ENCODE measurements at places on chromosomes 11 and 22.

- no peak for DNase-seq
These were observed at the start of gene MOB2 for GRCh38 chr11:1486054-1486825. Gene MOB2, minus strand, starts transcription at chr11:1486779. Its CDS starts 223 bp downstream, at chr11:1486556.

GRCh38 chr11:103010891-103011290 lies 55.4 kb upstream of the MMP13 start:
- no peak for DNase-seq

- DNase-seq: peak; percentile 25
These were observed 192.6 kb downstream of the DSCAML1 start for GRCh38 chr11:117604336-117604995.

GRCh38 chr22:30541961-30542810 lies 4.4 kb downstream of the SEC14L6 start:
- DNase-seq: no peak

DNA sequence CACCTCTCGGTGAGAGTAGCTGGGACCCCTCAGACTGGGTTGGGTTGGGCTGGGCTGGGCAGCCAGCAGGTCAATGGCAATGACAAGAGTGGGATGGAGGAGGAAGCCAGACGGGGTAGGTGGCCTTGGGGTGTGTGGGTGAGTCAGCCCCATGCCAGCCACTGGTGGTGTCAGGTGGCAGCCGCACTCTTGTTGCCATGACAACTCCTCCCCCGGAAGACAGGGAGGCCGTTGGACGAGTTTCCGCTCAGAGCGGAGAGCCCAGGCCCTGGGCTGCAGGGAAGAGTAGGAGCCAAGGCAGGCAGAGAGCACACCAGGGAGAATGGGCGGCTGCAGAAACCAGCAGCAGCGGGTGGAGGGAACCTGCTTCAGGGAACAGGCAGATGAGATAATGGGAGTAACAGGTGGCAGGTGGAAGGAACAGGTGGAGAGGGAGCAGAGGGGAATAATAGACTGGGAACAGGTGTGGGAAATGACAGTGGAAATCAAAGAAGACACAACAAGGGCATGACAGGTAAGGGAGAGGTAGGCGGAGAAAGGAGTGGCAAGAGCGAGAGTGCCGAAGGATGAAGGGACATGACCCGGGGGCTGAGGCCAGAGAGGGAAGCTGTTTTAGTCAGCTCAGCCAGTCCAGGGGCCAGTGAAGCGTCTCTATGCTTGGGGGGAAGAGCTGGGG lies 8.7 kb downstream of the SPTBN2 start:
- DNase-seq: peak; percentile 43

DNA sequence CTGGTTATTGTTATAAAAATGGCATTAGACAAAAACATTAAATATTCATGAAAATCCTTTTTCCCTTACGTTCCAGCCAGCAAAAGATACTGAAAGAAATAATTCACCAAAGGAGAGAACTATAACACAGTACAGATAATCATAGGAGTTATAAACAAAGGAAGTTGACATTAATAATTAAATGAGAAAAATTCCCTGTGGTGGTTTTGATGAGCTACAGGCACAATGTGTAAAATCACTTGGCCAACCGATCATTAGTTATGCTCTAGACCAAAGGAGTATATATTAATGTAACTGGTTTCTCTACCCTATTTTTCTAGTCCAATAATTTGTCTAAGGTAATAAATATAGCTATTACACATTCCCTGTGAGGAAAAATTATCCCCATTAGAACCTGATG lies 534.7 kb downstream of the CNTN5 start:
- DNase-seq: no peak

- DNase-seq: no peak
These were observed 65.8 kb downstream of the DCDC1 start for GRCh38 chr11:31303644-31304180.

GRCh38 chr11:65295001-65295400 lies 19.7 kb upstream of the CDC42EP2 start:
- no peak for DNase-seq

GRCh38 chr22:38735126-38735464 lies 20.7 kb downstream of the SUN2 start:
- no peak for DNase-seq

GRCh38 chr11:124873951-124874350 lies 8.7 kb downstream of the ROBO3 start:
- no peak for DNase-seq

DNA sequence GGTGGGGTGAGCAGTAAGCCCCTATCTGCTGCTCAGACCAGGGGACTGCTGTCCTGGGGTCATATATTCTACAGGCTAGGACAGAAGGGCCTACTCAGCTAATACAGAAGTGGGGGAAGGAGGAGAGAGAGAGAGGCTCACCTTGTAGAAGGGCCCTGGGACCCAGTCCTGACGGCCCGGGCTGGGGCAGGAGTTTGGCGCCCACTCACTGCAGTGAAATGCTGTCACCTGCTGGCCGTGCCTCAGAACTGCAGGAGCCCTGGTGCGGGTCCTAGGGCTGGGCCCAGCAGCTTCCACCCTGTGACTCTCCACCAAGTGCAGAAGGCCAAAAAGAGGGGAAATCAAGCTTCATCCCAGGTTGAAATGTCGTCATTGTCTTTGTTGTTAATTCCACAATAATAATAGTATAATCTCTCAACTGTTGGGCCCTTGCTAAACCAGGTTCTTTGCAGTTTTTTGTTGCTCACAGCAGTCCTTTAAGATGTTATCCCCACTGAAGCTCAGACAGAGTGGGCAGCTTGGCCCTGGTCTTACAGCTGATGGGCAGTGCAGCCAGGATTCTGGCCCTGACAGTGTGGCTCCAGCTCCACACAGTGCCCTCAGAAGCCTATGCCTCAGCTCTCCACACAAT lies 29.6 kb downstream of the TRIM29 start:
- DNase-seq: peak; percentile 45

- DNase-seq: peak; percentile 84
These were observed 5.8 kb downstream of the LIF start for GRCh38 chr22:30240541-30241417.

DNA sequence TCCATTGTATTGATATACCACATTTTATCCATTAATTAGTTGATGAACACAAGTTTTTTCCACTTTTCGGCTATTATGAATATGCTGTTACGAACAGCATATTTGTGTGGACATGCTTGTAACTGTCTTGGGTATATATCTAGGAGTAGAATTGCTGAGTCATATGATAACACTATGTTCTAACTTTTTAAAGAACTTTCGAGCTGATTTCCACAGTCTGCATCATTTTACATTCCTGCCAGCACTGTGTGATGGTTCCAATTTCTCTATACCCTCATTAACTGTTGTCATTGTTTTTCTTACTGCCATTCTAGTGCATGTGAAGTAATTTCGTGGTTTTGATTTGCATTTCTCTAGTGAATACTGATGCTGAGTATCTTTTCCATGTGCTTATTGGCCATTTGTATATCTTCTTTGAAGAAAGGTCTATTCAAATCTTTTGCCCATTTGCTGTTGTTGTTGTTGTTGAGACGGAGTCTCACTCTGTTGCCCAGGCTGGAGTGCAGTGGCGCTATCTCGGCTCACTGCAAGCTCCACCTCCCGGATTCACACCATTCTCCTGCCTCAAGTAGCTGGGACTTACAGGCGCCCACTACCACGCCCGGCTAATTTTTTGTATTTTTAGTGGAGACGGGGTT lies 7.4 kb upstream of the RCE1 start:
- peak; percentile 49 for DNase-seq
